Smooth muscle cell of the pulmonary artery (primary cell): ENCODE measurements at places on chromosomes 1 and 21. TPM values are rescaled to one million over a fixed set of nuclear protein-coding genes. Genes with fewer than 3 reads are reported as not detected.

Gene LCE1B
- total RNA-seq: not detected in 2 replicates

Gene ITGB2
- 0.46 and 1.7 TPM in 2 replicates for total RNA-seq

Gene CLEC20A
- total RNA-seq: not detected in 2 replicates

Gene IGSF9
- total RNA-seq: 0.36 TPM in 1 of 2 replicates, not detected in the other

Gene NUP133
- total RNA-seq: 28.2 and 34.7 TPM in 2 replicates

Gene CATSPER4
- total RNA-seq: not detected in 2 replicates

Gene VAV3
- 0.33 and 0.69 TPM in 2 replicates for total RNA-seq

Gene SLC16A4
- total RNA-seq: 45.7 and 53.7 TPM in 2 replicates

Gene TSACC
- not detected in 2 replicates for total RNA-seq

Gene IVL
- total RNA-seq: not detected in 2 replicates

Gene IL20
- total RNA-seq: not detected in 2 replicates

Gene RNF115
- total RNA-seq: 11.9 and 12.2 TPM in 2 replicates

Gene TNFRSF4
- 0.17 TPM in 1 of 2 replicates, not detected in the other for total RNA-seq

Gene GJB5
- not detected in 2 replicates for total RNA-seq

Gene BSDC1
- total RNA-seq: 68.2 and 68.3 TPM in 2 replicates
